Activated naive CD8-positive, alpha-beta T cell treated with anti-CD3 and anti-CD28 coated beads, Interleukin-2, amount 50 U/mL, for 24 hours (primary cell): ENCODE measurements at places on chromosomes 1 and 21.

DNA sequence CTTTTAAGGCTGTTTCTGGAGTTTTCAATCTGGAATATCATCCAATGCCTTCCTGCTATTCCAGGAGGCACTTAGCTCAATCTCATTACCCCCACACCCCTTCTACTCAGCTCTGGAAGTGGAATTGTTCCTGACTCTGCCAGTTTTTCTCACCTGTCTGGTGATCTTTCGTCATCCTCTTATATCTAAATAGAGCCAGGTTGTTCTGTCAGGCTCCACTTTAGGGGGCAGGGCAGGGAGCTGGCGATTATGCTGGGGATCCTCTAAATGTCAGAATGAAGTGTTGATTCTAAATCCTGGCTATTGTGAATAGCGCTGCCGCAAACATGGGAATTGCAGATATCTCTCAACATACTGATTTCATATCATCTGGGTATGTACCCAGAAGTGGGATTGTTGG lies 63.6 kb upstream of the ETV3 start:
- no peak for DNase-seq

DNA sequence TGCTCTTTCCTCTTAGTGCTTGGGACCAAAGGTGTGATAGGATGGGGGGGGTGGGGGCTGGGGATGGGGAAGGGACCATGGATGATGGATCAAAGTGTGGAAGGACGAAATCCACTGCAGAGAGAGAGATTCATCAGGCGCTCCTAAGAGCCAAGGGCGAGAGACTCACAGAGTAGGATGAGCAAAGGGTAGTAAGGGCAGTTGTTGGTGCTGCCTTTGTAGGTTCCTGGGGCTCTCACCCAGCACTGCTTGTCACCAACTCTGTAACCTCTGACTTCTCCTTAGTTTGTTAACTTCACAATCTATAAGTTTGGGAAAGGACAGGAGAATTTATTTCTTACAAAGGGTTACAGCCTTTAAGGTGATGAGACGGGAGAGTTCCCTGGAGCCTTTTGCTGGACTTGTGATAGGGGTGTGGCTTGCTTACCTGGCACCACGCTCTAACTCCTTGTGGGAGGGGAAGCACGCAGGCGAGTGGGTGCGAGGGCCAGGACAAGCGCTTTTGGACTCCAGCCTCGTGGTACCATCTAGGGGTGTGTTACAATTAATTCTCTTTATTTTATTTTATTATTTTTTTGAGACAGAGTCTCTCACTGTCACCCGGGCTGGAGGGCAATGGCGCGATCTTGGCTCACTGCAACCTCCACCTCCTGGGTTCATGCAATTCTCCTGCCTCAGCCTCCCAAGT lies 1.6 kb upstream of the PDXK start:
- DNase-seq, result no peak

DNA sequence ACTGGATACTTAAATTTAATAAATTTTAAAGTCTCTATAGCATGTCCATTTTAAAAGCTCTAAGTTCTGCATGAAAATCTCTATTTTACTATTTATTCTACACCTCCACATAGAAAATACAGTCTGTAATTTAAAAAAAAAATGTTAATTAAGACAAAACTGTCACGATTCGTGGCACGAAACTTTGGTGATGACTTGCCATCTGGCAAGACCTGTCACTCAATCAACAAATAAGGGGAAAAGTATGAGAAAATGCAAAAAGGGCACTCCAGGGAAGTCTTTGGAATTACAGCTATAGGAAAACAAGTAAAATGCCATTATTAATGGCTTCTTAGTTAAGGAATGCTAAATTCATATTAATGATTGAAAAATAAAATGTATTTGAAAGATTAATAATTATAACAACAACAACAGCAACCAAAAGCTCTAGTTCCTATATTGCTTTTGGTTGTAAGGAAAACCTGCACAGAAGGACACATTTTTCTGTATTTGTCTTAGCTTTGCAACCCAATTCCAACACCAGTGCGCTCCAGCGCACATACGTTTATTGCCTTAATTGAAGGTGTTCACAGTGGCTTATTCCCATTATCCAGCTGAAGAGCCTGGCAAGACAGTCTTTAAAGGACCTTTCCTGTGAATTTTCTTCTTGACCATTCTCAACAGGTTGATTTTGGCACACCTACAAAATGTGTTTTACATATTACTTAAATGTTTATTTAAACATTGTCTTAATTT lies 107.8 kb downstream of the PLPPR5 start:
- DNase-seq, result no peak

DNA sequence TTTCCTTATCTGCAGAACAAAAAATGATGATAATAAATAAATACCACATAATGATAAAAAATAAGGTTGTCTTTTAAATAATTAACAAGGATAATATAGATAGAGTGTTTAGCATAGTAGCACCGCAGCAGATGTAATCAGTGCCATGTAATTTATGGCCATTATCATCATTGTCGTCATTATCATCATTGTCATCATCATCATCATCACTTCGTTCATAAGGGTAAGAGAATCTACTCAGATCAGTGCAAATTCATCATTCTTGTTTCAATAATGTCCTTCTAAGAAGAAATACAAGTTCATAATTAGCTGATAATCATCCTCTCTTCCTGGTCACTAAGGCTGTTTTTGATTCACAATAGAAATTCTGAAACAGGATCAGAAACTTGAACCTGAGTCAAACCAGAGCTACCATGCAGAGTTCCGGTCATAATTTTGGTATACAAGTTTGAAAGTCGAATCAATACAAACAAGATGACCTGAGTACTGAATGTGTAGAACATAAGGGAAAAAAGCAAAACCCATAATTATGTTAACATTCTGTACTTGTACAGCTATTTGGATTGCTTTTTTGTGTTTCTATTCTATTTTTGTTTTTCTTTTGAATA lies 172.0 kb downstream of the LRRC40 start:
- DNase-seq, result no peak
